Stimulated activated CD4-positive, alpha-beta T cell treated with anti-CD3 and anti-CD28 coated beads, Interleukin-1b, Interleukin-23, amount 100 ng/mL, for 1 hour (primary cell): ENCODE measurements at places on chromosomes 11 and 22.

GRCh38 chr11:127677660-127678425, 677.3 kb upstream of the KIRREL3 start:
- no peak for DNase-seq

- no peak for DNase-seq
Observed at GRCh38 chr11:67280788-67281551, 8.1 kb upstream of the ANKRD13D start.

GRCh38 chr11:120108154-120108784, 29.6 kb downstream of the TRIM29 start:
- DNase-seq: peak; percentile 38

GRCh38 chr11:92653454-92653853, 316.0 kb upstream of the MTNR1B start:
- DNase-seq: no peak

DNA sequence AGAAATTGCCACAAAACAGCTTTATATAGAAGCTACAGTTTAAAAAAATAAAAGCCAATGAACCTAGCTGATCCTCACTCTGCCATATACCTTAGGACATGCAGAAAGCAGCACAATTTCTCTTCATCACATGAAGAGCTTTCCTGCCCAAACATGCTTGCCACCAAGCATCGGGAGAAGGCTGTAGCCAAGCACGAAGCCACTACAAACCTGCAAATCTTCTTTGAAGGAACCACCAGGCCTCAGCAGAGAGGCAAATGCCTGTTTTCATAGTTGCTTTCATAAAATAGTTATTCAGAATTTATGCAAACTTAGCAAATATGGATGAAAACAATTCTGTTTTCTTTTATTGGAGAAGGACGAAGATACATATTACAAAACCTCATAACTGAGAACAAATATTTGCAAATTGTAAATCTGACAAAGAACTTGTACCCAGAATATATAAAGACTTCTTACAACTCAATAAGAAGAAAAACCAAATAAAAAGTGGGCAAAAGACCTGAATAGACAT, 100.3 kb downstream of the RBFOX2 start:
- DNase-seq: no peak

GRCh38 chr11:119739021-119739703, 10.2 kb upstream of the NECTIN1 start:
- DNase-seq: no peak

- no peak for DNase-seq
Observed at GRCh38 chr11:95500466-95500865, 269.5 kb upstream of the SESN3 start.
